Activated CD4-positive, alpha-beta T cell treated with anti-CD3 and anti-CD28 coated beads, Interleukin-2, amount 50 U/mL, for 4 hours (primary cell): ENCODE measurements at places on chromosomes 7 and 10.

DNA sequence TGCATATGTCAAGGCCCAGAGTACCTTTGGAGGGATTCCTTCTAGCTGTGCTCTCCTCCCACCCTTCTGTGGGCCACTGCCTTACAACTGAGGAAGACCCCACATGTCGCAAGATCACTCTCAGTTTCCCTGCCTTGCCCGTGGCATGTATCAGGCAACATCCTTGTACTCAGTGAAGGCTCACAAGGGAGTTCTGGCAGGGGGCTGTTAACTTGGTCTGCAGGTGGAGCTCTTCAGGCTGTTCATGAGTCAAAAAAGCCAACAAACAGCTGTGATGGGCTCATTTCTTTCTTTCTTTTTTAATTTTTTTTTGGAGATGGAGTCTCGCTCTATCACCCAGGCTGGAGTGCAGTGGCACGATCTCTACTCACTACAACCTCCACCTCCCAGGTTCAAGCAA is 513.0 kb upstream of the ANKRD30A start:
- no peak for DNase-seq

DNA sequence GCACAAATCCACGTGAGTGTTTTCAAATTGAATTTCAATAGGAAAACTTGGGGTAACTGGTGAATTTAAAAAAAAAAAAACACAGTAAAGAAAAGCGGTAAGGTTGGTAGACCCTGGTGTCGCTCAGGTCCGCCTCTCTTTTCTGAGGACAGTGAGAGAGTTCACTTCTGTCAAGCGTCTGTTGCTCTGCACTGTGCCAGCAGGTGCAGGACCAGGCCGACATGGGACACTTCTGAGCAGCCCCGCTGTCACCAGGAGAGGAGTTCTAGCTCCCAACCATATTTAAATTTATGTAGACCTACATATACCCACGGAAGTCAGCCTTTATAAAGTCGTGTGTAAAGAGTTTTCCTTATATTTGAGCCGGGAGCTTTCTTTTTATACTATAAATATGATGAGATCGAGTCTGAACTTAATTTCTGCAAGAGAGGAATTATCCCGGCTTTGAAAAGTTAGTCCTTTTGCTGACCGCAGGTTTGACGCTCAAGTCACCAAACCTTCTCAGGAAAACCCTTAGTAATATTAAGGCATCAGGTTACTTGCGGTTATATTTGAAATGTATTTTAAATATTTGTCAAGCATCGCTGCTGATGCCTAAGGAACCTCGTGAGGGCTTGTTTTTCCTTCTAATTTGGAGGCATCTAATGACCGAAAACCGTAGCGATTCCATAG is 531 bp downstream of the IKZF1 start:
- DNase-seq: peak; percentile 63

GRCh38 chr10:103395754-103396066 is 565 bp downstream of the ATP5MK start:
- no peak for DNase-seq

DNA sequence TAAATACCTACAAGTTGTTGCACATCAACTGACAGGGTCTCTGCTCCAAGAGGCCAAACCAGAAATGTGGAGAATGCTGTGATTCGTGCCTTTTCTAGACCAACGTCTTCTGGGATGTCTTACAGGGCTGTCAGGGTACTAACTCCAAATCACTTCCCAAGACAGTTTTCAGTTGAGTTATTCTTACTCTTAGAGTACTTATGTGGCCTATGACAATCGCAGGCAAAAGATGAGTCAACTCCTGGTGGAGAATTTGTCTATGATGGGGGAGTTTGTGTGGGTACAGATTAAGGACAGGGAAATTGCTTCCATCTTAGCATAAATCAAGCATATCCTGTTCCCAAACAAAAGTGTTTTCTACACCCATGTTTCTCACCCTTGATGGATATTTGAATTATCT is 734.8 kb downstream of the TNS3 start:
- no peak for DNase-seq

- DNase-seq: no peak
These were observed 603 bp downstream of the ADRA2A start for GRCh38 chr10:111077479-111077784.

- no peak for DNase-seq
These were observed 3.7 kb downstream of the GCC1 start for GRCh38 chr7:127581716-127582115.

GRCh38 chr7:97733276-97734161 is 1.6 kb downstream of the TAC1 start:
- DNase-seq: no peak

DNA sequence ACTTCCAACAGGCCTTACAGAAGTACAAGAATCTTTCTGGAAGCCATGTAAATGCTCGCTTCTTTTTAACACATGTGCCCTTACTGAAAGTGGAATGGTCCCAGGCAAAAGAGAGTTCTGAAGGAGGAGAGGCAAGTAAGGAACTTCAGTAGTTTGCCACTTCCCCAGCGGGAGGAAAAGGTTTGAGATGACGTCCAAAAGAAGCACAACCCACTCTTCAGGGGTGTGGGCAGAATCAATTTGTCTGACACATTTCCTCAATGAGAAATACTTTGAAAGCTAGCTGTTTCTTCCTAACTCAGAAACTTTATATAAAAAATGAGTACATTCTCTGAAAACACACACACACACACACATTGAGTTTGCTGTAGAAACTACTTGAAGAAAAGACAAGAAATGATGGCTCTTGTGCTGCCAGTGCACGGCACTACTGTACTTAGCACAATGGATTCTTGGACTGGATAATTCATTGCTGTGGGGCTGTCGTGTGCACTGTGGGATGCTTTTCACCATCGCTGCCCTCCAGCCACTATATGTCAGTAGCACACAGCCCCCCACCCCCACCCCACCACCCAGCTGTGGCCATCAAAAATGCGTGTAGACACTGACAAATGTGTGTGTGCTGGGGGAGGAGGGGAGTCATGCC is 183.0 kb downstream of the SRPK2 start:
- peak; percentile 20 for DNase-seq

DNA sequence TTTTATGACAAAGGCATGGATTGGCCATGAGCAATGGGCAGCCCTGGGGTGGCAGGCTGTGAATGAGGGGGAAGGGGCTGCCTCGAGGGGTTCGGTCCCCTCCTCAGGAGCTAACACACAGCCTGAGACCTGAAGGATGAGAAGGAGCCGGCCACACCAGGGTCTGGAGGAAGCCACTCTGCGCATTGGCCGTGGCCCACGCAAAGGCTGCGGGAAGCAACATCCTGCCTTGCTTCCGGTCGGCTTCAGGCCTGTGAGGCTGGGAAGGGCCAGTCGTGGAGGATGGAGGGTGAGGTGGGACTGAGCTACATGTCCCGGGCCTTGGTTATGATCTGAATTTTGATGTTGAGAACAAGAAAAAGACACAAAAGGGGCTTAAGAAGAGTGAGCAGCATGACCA is 49.4 kb downstream of the RGS10 start:
- no peak for DNase-seq

DNA sequence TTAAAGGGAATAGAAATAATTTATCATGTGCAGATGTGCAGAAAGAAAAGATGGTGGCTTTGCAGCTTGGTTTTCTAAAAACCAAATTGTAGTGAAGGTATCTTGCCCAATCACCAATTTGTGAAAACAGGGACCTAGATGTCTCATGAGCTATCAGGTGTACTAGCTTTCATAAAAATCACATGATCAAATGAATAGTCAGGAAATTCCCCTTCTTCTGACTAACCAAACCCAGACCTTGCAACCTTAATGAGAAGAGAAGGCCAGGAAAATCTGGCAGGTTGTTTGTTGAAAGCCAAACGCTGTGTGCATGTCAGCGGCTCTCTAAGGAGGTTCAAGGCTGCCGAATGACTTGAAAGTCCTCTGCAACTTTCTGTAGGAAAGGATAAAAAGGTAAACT is 304.4 kb upstream of the NRP1 start:
- DNase-seq: no peak

- no peak for DNase-seq
These were observed 41.7 kb upstream of the TOMM7 start for GRCh38 chr7:22864301-22864700.

DNA sequence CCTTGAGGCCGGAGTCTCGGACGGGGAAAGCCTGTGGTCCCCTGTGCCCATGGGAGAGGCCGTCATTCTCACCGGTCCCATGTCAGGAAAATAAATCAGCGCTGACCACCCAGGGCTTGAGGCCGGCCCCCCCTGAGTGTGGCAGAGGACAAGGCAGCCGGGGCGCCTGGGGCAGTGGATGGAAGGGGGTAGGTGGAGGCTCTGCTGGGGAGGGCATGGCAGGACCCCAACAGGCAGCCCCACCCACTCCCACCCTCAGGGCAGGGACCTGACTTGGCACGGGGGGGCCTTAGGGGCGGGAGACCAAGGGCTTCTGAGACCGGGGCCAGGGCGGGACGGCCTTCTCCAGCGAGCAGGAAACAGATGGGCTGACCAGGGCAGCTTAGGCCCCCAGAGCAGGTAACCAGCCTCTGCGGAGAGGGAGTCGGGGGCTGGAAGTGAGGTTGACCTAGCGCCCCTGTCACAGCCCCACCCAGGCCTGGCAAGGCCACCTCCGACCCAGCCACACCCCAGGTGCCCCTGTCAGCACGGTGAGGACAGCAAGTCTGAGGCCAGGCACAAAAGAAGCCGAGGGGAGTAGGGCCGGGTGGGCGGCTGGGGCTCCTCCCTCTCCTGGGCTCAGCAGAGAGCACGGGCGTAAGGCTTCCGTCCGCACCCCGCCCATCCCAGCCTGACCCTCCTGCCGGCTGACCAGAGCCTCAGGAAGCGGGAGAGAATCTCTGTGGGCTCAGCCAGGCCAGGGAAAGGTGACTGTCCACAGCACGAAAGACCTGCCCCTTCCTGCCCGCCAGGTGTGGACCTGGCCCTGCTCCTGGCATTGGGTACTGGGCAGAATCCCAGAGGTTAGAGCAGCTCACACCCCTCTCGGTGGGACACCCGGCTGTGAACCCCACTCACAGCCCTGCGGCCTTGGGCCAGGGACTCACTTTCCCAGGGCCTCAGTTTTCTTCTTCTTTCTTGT is 87.4 kb downstream of the FOXL3 start:
- no peak for DNase-seq

DNA sequence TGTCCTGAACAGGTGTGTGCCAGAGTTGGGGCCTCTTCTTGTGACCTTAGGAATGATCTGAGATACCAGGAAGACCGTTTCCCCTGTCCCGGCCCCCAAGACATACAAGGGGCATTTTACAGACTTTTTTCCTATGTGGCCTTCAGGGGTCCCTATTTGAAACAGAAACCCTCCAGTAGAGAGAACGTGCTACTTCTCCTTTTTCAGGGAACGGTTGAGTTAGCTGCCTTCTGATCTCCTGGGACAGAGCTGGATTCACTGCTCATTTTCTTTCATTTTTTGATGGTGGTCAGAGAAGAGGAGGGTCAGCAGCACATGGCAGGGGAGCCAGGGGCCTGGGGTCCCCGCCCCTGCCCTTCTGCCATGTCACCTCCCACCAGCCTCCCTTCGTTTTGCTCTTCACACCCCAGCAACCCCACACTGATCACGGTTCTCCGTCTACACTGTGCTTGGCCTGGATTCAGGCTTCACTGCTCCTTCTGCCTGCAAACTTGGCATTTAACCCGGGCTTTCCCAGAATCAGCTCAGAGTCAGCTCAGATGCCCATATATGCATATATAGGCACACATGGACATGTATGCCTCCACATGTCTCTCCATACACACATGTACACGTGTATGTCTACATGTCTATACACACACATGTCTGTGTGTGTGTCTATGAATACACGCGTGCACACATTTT is 138.1 kb upstream of the BTBD16 start:
- no peak for DNase-seq

DNA sequence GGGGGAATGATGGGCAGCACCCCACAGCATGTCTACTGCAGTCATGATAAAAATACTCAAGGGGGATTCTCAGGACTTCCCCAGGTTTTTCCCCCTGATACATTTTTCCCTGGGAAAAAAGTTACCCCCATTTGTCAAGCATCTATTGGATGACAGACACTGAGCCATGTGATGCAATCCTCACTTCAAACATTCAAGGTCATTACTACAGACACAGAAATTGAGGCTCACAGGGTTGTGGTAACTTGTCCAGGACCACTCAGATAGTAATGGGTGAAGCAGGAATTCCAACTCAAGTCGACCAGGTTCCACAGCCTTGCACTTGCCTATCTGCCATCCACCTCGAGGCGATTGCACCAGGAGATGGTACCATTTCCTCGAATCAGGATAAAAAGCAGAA is 31.7 kb downstream of the PPP1R3C start:
- no peak for DNase-seq

DNA sequence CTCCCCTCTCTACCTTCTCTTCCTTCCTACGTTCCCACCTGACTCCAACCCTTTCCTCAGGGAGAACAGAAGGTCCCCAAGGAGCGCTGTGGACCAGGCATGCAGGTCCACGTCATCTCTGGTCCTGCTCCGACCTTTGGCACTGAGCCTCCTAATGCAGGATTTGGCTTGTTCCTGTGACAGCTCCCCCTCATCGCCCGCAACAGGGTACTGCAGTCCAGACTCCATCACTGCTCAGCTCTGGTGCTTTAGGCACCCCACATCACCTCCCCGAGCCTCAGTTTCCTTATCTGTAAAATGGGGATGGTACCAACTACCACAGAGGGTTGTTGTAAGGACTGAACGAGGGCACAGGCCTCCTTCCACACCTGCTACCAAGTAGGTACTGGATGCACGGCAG is 54.6 kb downstream of the FHIP2A start:
- DNase-seq: no peak

DNA sequence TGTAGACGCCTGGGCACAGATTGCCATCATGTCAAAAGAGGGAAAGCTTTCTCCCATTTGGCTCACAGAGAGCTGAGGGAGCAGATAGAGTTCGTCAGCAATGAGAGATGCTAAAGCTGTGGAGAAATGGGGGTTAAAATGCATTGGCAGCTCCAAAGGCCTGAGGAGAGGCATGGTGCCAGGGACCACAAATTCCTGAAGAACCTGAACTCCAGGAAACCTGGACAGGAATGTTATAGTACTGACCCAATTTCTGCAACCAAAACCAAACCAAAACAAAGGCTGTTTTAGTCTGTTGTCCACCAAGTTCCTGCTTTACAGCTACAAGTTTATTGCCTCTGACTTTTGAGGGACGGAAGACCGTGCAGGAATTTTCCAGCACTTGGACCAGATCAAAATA is 575.7 kb downstream of the REEP3 start:
- no peak for DNase-seq

DNA sequence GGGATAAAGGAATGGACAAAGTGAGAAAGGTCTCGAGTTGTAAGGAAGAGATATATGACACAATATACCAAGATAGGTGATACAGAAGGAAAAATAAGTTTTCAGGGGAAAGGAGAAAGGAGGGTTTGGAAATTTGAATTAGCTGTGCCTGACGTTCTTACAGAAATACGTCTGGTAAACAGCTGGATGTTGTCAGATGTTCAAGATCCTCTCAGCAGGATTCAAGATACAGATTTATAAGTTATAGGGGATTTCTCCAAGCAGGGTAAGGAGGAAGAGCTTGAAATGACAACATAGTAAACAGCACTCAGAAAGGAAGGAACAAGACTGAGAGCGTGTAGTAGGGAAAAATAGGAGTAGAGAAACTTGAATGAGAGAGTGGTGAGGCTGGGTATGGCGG is 1184.1 kb downstream of the TYW1 start:
- no peak for DNase-seq

GRCh38 chr10:73581918-73582317 is 9.2 kb downstream of the USP54 start:
- no peak for DNase-seq

- DNase-seq: no peak
These were observed 127.6 kb downstream of the OAT start for GRCh38 chr10:124291001-124291701.
